ENCODE measurements at places on chromosomes 16 and 17.

DNA sequence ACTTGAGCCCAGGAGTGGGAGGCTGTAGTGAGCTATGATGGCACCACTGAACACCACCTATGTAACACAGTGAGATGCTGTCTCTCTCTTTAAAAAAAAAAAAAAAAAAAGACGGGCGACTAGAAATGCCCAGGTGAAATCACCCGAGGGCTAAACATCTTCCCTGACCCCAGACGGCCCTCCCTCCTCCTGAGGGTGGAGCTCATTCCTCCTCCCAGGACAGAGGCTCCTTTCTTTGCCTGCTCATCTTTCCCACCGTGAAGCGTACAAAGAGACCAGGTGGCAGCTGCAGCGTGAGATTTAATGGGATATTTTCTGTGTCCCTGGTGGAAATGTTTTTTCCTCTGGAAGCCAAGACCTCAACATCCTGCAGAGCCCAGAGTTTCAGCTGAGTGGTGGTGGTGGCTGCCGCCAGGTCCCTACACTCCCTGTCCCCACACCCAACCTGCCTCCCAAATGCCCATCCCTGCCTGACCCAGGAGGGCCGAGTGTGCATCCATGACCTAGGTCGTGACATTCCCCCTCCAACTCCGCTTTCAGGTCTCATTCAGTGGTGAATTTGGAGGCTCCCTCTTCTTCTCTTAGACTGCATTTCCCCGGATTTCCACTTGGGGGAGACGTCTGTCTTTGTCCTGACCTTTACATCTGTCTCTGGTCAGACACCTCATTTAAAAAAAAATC, 14.4 kb upstream of the GPRC5B start:
- DNase-seq, result no peak

- DNase-seq, result no peak
These were observed 13.5 kb upstream of the DYNLRB2 start for GRCh38 chr16:80527297-80527696.

DNA sequence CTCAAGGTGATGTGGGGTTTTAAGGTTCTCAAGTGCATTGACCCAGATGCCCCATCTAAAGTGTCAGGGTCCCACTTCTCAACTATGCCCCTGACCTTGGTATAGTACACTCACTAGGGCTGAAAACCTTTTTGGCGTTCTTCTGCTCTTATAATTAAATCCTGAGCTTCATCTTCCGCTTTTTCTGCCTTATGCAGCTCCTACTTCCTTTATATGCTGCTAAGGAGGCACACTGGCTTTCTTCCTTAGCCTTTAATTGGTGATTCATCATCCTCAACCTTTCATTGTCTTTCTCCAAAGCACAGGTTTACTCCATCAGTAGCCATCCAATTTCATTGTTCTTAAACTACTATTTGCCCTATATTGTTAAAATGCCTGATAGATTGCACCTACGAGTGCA, 5.3 kb upstream of the NF1 start:
- no peak for DNase-seq

- no peak for DNase-seq
These were observed 15.8 kb downstream of the COPRS start for GRCh38 chr17:31843070-31843745.

DNA sequence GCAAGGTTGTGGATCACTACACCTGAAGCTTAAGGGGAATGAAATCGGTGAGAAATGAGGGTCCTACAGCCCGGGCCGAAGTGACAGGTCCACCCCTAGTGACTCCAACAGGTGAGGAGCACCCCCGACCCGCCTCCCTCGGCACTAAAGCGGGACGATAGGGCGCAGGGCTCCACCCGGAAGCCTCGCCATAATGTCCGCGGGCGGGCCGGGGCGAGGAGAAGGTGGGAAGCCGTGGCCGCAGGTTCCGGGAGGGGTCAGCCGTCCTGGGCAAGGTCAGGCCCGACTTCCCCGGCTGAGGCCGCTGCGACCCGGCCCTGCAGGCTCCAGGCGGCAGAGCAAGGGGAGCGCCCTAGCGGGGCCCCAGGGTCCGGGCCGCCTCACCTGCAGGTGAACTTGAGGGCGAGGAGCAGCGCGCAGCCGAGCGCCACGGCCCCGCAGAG, 543 bp downstream of the TXNDC11 start:
- no peak for DNase-seq

GRCh38 chr17:43874293-43874692, 27.3 kb downstream of the CD300LG start:
- no peak for DNase-seq

DNA sequence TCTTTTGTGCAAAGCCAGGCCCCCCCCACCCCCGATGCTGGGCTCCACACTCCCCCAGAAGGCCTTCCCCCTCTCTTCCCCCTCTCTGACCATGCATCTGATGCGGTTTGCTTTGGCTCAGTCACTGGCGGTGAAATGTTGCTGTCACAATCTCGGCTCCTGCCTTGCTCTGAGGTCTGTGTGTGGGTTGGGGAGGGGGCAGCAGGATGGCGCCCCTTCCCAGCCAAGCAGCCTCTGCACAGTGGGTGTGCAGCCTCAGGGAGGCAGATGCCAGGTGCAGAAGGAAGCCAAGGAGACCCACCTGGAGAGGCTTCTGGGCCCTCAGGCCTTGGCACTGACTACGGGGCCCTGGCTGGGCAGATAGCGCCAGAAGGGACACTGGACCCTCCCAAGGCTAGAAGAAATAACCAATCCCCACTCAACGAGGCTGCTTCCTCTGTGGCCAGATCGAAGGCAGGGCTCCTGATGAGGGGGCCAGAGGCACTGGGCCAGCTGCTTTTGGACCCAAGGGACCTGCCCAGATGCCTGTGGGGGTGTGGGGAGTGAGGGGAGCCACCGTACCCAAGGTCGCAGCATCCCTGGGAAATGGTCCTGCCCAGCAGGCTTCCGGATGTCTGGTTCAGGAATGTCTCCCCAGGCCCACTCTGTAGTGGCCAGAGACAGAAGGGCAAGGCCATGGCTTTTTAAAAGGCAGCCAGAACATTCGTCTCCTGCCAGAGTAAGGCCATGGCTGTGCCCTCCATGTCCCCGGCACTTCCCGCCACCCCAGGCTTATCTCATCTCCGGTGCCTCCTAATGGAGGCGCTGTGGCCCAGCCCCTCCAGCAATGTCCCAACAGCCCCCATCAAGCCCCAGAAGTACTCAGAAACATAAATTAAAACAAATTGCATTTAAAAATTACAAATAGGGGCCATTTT, 43.4 kb upstream of the SLC38A10 start:
- no peak for DNase-seq

- no peak for DNase-seq
These were observed 21.8 kb downstream of the NUDT7 start for GRCh38 chr16:77744141-77744540.

DNA sequence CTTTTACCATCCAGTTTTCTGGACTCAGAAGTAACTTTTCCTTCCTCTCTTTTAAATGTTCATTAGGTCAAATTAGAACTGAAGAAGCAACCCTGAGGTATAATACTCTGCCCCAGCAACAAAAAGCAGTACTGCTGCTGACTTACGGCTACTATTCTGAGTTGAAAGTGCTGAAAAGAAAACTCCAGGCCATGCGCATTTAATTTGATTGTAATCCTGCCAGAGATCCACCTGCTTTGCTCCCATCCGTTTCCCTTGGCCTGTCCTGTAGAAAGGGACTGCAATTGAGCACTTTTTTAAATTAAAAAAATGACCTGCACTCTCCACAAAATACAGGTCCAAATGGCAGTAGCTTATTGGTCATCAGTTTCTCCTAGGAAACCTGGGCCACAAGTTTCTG, 61.6 kb downstream of the PITPNC1 start:
- DNase-seq, result no peak

GRCh38 chr17:65362826-65363225, 198.6 kb downstream of the AXIN2 start:
- no peak for DNase-seq
